ENCODE measurements at places on chromosomes 2 and 18.

DNA sequence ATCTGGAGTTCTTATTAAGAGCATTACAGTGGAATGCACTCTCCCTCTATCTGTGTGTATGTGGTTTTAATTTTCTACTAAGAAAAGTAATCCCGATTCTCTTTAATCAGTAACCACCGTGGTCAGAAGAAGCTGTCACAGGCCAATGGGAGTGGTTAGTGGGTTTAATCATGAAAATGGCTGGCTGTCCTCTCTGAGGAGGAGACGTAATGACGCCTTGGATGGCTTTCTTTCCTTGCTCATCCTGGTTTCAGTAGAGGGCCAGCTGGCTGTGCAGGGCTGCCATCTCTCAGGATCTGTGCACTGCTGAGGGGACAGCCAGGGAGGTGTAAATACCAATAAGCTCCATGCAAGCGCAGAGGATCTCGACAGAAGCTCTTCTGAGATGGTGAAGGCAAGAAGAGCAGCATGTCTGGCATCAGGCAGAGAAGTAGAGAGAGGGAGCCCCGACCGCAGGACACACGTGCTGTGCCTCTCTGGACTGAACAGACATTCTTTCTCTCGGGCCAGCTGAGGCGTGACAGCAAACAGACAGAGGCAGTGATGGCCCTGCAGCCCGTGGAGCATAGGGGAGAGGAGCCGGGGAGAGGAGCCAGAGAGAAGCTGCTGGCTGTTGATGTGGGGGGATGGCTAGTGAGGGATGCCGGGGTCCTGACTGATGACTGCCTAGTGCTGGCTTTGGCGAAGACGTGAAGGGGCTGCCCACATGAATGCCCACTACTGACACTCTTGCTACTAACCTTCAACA lies 65.1 kb upstream of the DAPL1 start:
- no peak for DNase-seq

DNA sequence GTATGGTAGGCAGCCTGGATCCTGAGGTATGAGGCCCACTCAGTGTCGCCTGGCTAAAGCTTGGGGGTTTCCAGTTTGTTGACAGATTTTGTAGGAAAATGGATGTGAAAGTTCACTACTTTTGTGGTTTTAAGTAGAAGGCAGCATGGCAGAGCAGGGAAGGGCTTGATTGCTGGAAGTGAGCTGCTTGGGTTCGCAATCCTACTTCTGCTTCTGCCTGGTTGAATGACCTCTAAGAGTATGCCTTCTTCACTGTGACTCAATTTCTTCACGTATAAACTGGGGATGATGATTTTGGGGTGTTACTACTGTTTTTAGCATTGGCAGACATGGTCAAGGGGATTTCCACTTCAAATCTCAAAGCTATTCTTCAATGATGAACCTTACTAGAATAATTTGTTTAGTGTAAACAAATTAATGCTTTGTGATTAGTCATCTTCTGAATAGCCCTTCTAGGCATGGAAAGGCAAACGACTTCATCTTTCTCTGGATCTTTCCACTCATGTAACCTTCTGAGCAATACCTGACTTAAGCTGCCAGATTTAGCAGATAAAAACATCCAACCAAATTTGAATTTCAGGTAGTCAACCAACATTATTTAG lies 13.2 kb downstream of the BMP10 start:
- DNase-seq = peak; percentile 49

- peak; percentile 29 for DNase-seq
These were observed 333.8 kb upstream of the TNP1 start for GRCh38 chr2:217193431-217194340.

- DNase-seq = peak; percentile 42
These were observed 5.7 kb downstream of the ITGB6 start for GRCh38 chr2:160194351-160194750.

DNA sequence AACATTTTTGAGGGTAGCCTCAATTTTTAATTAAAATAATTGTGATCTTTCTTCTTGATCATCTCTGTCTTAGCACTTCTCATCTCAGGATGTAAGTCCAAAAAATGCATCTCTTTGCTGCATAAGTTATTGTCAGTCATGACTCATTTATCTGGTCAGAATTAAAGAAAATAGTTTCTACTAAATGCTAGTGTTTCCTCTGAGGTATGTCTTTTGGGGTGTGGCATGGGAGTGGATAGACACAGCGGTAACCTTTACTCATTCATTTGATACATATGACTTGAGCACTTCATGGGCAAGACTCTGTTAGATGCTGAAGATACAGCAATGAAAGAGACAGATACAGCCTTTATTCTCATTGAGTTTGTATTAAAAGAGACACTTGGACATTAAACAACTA lies 284.7 kb downstream of the IRS1 start:
- no peak for DNase-seq

- DNase-seq = no peak
These were observed 140.8 kb downstream of the DDX1 start for GRCh38 chr2:15732341-15733077.

DNA sequence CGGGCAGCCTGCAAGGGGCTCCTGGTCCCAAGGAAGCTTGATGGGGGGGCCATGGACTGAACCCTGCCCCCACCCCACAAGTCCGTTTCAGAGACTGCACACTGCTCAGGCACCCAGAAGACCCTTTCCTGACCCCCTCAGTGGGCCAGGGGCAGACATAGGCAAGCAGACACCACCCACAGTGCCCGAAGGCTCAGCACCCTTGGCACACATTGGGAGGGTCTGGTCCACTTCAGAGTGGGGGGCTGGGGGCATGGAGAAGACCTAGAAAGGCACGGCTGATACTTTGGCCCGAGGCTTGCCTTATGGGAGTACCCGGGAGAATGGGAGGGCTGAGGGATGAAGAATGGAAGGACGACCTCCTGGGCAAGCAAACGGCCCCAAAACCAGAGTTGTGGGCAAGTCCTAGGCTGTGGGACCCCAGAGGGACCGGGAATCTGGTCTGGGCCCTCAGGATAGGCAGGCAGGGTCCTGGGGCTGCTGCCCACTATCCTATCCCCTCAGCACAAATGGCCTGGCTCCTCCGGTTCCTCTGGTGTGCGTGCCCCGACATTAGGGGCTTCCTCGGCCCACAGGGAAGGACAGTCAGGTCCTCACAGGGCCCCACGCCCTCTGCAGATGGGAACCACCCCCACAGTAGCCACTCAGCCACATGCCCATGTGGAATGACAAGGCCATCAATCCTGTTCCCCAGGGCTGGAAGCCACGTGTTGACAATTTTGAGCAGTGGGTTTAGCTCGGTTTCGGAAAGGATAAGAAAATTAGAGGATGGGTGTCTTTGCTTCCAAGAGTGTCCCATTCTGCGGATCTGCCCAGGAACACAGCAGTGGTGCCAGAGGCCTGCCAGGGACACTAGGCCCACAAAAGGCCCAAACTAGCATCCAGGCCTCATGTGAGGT lies 15.0 kb upstream of the GPC1 start:
- no peak for DNase-seq

GRCh38 chr2:27378096-27378808 lies 2.3 kb downstream of the ZNF513 start:
- DNase-seq = no peak

GRCh38 chr2:44916291-44916690 lies 25.2 kb upstream of the SIX3 start:
- no peak for DNase-seq

DNA sequence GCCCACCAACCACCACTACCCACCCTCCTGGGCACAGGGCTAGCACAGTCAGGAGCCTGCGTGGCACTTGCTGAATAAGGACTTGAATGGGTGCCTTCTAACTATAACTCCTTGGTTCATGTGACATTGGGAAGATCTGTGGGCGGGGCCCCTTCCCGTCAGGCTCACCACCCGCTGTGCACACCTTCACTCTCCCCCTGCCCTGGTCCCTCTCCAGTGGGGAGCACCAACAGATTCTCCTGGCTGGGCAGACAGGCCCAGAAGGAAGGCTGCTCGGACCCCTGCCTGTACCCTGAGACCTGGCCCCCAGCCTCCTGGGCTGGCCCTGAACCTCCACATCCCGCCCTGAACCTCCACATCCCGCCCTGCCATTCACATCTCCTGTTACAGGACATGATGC lies 33.4 kb upstream of the POMC start:
- no peak for DNase-seq

- DNase-seq = no peak
These were observed 139.9 kb downstream of the VWC2L start for GRCh38 chr2:214550786-214551185.

GRCh38 chr18:28801876-28802275 lies 624.9 kb upstream of the CDH2 start:
- no peak for DNase-seq

DNA sequence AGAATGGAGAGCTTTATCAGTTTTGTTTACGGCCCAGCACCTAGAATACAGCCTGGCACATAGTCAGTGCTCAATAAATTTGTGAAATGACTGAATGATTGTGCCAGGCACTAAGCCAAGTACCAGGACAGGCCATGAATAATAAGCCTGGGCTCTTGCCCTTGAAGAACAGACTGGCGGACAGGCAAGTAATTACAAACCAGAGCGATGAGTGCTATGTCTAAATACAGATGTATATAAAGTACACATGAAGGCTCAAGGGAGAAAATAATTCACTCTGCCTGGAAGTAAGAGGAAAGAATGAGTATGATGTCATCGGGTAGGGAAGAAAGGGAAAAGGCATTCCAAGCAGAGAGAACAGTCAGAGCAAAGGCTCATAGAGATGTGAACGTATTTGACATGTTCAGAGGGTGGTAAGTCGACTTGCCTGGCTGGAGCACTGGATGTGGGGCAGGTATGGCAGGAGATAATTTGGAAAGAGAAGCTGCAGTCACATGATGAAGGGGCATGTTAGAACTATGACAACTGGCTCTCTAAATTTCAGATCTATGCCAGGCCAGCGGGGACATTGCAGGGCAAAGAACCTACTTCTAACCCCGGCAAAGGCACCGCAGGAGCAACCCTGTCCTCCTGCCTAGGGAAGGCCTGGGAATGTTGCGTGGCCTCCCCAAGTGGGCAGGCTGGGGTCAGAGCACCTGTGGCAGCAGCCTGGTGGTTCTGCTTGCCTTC lies 119.1 kb upstream of the STPG4 start:
- DNase-seq = no peak

DNA sequence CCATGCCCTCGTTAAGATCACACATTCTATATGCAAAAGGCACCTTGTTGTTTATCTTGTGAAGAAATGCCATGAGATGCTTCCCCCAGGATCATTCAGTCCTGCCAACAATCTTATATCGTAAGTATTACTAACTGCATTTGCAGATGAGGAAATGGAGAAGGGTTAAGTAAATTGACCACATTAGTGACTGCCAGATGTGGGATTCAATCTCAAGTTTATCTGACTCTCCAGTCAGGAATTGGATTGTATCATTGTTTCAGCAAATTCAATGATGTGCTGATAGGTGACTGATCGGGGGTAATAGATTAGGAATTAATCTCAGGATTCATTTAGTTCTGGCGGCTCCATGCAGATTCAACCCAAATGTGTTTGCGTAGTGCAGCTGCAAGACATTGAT lies 106.2 kb downstream of the CNTNAP5 start:
- no peak for DNase-seq

- DNase-seq = no peak
These were observed 182.7 kb downstream of the UXS1 start for GRCh38 chr2:106011380-106011779.

DNA sequence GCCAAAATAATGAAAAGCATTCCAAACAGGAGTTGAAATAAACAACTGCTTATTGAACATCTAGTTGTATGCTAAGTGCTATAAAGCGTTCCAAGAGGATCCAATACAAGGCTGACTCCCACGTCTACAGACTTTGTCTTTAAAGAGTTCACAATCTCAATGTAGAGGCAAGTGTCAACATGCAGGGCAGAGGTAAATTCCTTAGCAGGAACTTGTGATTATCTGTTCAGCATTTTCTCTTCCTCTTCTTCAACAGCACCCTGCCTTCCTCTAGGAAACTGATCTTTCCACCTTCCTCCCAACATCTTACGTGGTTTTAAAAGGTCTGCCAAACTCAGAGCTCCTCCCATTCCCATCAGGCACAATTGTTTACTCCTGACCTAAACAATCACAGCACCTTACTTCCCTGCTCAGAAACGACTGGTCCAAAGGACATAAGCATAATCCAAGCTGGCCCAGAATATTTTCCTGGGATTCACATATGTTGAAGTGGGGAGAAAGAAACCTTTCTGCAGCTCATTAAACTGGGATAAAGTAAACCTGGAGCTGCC lies 83.9 kb downstream of the ITSN2 start:
- DNase-seq = no peak

DNA sequence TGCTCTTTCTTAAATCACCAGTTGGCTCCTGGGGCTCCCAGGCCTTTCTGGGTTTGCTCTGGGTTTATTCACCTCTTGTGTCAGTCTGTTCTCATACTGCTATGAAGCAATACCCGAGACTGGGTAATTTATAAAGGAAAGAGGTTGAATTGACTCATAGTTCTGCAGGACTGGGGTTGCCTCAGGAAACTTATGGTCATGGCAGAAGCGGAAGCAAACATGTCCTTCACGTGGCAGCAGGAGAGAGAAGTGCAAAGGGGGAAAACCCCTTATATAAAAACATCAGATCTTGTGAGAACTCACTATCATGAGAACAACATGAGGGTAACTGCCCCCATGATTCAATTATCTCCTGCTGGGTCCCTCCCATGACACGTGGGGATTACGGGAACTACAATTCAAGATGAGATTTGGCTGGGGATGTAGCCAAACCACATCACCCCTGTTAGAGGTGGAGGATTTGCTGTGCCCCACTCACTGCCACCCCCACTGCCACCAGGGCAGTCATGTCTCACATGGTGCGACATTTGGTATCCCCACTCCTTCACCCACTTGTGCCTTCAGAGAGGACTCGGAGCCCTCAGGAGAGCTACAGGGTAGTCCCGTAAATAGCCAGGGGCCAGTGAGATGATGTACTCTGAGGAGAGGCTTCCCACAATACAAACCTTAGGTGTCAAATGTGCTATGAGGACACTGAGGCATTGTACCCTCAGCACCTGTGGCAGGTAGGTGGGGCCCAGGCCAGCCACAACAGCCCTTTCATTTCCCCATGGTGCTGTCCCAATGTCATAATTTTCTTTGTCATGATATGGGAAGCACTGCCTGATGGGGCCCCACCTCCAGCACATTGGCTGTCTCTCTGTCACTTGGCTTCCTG lies 35.7 kb downstream of the CDC42EP3 start:
- peak; percentile 53 for DNase-seq

GRCh38 chr2:17470855-17471641 lies 47.2 kb downstream of the RAD51AP2 start:
- DNase-seq = peak; percentile 45
